ENCODE measurements at places on chromosomes 7 and 10. TPM values are rescaled to one million over a fixed set of nuclear protein-coding genes. Genes with fewer than 3 reads are reported as not detected.

- no peak for DNase-seq
Measured at GRCh38 chr7:32221736-32222135, 151.5 kb upstream of the PDE1C start.

GRCh38 chr10:117694190-117694589 is 151.6 kb downstream of the EMX2 start:
- DNase-seq = no peak

GRCh38 chr7:94697035-94697974 is 41.4 kb upstream of the SGCE start:
- peak; percentile 92 for DNase-seq

DNA sequence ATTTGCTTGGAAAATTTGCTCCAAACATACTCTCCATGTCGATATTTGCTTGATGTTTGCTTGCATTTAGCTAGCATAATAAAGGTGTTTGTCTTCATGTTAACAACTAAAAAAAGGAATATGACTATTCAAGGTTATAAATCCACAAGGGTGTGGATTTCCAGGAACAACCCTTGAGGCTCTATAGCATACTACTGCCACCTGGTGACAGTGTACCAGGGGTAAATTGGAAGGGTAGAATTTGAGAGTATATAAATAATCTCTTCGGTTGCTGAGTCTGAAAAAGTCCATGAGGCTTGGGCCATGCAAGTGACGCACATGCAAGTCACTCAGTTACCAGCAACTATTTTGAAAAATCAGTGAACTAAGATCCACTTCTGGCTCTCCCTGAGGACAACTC is 68.4 kb downstream of the SLIT1 start:
- no peak for DNase-seq

DNA sequence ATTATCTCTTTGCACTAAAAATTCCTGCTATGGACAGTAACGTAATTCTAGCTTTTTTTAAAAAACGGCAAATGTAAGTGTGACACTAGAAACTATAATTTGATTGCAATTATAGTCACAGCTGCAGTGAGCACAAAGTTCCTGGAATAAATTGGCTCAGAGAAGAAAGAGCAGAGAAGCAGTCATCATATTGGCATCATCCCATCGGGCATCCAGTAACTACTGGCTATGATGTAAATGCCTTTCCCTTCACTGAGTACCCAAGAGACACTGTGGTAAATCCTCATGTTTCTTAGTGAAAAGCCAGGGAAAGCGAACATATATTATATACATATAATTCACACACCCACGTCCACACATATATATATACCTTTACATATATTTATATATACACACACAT is 43.6 kb downstream of the PIP4K2A start:
- no peak for DNase-seq

DNA sequence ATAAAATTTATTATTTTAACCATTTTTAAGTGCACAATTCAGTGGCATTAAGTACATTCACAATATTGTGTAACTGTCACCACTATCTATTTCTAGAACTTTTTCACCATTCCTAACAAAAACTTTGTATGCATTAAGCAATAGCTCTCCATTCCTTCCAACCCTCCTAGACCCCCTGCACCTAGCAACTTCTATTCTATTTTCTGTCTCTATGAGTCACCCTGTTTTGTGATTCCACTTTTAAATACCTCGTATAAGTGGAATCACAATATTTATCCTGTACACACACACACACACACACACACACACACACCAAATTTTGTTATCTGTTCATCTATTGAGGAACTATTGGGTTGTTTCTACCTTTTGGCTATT is 89.2 kb downstream of the ARID5B start:
- no peak for DNase-seq

DNA sequence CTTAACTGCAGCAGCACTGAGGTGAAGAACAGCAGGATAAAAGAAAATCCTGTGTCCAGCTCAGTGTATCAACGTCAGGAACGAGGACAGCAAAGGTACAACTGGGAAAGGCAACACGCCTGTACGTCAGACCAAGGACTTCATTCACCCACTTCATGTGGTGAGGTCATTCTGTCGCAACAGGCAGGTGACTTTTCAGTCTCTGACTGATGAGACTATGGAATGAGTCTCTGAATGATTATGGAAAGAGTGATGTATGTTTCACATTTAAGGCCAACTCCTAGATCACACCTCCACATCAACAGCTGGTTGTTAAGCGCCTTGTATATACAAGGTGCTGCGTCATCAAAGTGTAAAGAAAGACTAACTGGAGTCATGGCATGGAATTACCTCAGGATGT is 297.6 kb upstream of the SP8 start:
- no peak for DNase-seq

DNA sequence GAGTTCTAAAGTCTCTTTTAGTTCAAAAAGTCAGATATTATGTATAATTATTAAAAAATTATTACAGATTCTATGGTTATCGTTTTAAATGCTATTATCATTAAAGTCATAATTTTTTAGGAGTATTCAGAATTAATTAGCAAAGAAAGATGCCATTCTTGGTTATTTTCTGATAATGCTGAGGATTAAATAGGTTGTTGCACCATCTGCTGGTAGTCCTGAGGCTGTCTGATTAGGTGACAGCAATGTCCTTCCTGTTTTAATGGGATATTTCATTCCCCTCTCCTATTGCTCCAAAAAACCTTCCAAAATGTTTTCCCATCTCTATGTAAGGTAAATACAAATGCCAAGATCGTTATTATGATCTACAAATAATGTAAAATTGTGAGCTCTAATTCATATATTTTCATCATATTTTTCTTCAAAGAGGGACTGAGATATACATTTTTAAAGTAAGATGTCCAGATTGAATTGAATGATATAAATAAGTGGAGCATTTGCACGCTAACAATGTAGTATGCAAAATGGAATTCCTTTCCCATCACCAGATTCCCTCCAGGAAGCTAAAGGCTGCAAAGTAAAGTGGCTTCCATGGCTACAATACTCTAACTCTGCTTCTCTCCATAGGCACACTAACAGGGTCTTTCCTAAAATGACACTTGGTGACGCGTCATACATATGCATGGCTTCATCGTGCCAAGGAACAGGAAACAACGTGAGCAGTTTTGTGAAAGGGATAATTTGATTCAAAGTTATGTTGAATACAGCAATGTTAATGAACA is 58.8 kb upstream of the AKR1E2 start:
- no peak for DNase-seq

The SRGN gene
- total RNA-seq = 121 TPM

The WDR86 gene
- 0.07 TPM for total RNA-seq

The SHOC2 gene
- 21.8 TPM for total RNA-seq

The PCDH15 gene
- 0.07 TPM for total RNA-seq

The FGL2 gene
- not detected for total RNA-seq

The MXI1 gene
- 5.4 TPM for total RNA-seq
